ENCODE measurements at places on chromosomes 1 and 21.

- DNase-seq: no peak
These were observed 39.5 kb downstream of the ATF6 start for GRCh38 chr1:161805399-161806197.

DNA sequence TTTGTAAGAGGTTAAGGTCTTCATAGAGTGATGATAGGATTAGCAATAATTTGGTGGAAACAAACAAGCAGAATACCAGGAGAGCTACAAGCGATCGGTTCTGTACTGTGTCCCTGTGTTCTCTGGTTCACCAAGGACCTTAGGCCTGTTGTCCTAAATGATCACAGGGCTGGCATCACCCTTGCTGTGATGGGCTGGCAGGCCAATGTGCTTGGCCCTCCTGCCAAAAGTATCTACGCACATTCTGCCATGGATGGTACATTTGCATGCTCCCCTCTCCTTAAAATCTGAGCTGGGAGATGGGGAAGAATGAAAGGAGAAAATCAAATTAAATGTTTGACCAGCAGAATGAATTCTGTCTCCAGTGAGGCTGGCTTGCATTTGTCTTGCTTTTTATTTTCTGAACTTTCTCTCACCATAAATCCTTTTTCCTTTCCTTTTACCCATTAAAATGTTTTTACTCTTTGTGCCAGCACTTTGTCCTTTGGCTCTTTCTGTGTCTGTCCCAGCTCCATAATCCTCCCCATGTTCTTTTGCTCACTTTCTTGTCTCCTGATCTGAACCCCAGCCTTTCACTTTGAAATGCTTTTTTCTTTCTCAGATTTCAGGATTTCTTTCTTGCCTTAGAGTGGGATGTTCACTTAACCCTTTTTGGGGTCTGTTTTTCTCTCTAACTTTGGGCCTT lies 51.7 kb downstream of the PBX1 start:
- DNase-seq: no peak

- no peak for DNase-seq
These were observed 71.2 kb downstream of the DPYD start for GRCh38 chr1:97849345-97850340.

DNA sequence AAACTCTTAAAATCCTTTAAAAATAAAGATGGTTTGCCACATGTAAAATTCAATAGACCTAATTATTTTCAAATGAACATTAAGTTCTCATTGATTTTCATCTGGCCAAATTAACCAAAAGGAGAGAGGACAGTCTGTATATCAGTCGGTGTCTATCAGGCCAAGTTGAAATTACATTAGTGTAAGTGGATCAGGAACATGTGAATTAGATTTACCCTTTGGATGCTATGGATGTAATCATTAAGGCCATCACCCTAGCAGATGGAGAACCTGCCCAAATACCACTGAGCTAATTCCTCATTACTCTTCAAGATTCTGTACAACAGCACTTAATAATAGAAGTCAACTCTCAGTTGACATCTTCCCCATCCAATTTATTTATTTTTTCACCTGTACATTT lies 29.5 kb upstream of the DPT start:
- DNase-seq: no peak

- no peak for DNase-seq
These were observed 59.5 kb downstream of the ACBD3 start for GRCh38 chr1:226126824-226127569.

- DNase-seq: no peak
These were observed 137.5 kb downstream of the RYR2 start for GRCh38 chr1:237179503-237179902.

DNA sequence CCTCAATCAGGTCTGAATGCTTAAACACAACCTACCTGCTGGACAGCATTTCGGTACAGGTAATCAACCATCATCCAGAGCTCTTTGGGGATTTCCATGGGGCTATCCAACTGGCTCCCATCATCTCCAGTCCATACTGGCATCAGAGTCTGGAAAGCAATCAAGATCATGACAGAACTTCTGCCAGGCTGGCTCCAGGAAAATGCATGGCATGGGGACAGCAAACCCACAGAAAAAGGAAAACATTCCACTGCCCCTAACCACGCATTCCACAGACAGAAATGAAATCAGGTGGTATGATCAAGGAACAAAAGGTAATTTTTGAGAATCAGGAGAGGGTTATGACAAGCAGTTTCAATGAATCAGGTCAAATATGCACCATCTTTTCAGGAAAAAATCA lies 9.1 kb upstream of the MTF1 start:
- DNase-seq: no peak

- DNase-seq: no peak
These were observed 4.3 kb downstream of the OR2C3 start for GRCh38 chr1:247531937-247532336.

DNA sequence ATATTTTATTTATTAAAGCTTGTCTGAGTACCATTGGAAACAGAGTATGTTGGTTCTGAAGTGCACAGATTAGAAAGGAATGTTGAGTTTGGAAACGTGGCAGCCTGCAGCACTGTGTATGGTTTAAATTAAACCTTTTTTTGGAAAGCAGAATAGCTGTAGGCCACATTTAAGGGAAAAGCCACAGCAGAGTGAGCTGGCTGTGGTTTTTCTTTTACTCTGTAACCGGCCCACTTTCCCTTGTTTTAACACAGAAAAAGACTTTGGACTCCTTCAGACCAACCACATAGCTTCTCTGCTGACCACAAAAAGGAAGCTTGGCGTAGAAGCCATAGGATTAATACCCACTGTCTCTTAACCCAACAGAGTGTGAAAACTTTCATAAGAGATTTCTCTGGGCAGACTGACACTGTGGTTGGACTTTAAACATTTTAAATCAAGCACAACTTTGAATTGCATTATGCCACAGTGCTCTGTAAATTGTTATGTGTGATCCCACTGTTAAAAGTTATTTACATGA lies 75.2 kb downstream of the NFIA start:
- DNase-seq: no peak

DNA sequence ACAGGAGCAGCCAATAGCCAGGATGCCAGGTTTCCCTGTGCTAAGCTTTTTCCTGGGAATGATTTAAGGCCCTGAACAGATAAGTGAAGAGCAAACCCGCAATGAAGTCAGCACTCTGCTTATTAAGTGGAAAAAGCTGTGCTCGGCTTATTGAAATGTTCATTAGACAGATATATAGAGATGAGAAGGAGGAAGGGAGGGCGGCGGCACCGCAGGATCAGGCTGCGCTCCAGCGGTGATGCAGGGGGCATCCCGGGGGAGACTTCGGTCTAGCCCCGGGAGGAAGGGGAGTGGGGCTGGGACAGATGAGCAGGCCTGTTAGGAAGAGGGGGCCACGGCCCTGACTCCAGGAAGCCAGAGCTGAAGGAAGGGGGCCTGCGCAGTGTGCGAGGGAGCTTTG lies 115.0 kb downstream of the TMEM53 start:
- DNase-seq: no peak

- DNase-seq: no peak
These were observed 407 bp upstream of the PIGV start for GRCh38 chr1:26787381-26787705.

GRCh38 chr1:199272628-199273086 lies 633.8 kb downstream of the PTPRC start:
- DNase-seq: no peak

- DNase-seq: no peak
These were observed 4.4 kb downstream of the TGFB2 start for GRCh38 chr1:218349348-218350034.

- DNase-seq: peak; percentile 32
These were observed 2.8 kb downstream of the VPS72 start for GRCh38 chr1:151187205-151187604.

GRCh38 chr1:19885821-19886220 lies 3.6 kb downstream of the OTUD3 start:
- DNase-seq: no peak

GRCh38 chr21:41817228-41817627 lies 50.4 kb upstream of the RIPK4 start:
- peak; percentile 22 for DNase-seq

DNA sequence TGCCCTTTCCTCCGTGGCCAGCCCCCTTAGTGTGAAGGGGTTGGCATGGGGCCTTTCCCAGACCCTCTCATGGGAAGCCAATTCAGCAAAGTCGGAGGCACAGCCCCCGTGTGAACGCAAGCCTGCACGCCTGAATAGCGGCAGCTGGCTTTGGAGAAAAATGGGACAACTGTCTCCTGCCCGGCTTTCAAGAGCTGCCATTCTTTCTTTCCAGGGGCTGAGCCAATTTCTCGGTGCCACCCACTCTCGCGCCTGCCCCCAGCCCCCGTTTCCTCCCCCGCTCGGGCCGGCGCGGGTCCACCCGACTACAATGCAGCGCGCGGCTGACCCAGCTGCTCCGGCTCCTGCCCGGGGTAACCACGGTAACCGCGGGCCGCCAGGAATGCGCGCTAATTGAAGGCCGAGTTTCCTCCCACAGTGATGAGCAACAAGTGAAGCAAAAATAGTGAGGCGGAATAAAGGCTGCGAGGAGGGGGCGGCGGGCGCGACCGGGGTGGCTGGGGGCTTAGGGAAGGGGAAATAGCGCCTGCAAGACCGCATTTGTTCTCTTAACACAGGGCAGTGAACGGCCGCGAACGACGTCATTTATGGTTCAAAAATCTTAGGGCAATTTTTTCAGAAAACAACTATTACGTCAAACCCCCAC lies 27.8 kb downstream of the ILDR2 start:
- DNase-seq: no peak

DNA sequence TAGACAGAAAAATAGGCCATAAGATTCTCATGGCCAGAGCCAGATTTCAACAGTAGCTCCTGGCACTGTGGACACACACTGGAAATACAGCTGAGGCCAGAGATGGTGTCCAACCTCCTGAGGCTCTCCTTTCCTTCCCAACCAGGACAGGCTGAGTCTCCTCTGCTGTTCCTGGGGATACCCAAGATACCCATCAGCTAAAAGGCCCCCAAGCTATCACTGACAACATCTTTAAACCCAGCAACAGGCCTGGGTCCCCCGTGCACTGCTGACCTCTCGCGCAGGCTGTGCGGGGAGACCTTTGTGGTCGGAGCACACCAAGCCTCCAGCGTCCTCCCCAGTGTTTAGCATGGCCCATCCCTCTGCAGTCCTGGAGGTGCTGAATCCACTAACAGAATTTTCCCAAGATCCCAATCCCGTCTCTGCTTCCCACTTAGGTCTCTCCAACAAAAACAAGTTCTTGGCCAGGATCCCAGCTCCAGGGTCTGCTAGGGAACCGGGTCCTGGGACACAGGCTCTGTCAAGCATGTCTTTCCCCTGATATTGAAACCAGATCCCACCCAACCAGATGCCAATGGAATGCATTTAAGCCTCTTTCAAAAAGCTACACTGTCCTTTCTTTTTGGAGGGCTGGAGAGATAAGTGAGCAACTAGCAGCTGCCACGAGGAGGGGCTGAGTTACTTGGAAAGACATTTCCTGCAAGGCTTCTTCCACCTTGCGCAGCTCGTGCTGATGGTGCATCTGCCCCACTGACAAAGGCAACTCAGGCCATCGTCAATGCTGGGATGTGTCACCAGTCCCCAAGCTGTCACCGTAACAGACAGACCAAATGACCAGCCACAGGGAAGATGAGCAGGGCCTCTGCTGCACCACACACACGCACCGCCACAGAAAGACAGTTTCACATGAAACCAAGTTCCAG lies 73.2 kb downstream of the BCAR3 start:
- DNase-seq: peak; percentile 6

GRCh38 chr1:34843392-34844251 lies 15.9 kb downstream of the SMIM12 start:
- no peak for DNase-seq

DNA sequence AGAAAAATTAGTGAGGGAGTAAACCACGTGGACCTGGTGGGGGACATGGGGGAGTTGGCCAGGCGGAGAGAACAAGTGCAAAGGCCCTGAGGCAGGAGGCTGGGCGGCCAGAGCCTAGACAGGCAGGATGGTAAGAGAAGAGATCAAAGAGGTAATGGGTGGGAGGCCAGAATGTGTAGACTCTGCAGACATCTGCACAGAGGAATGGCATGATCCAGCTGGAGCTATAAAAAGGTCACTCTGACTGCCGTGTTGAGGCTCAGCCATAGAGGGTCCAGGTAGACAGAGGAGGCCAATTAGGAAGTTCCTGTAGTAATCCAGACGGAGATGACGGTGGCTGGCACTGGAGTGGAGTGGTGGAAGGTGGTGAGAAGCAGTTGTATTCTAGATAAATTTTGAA lies 3.6 kb downstream of the H6PD start:
- no peak for DNase-seq

DNA sequence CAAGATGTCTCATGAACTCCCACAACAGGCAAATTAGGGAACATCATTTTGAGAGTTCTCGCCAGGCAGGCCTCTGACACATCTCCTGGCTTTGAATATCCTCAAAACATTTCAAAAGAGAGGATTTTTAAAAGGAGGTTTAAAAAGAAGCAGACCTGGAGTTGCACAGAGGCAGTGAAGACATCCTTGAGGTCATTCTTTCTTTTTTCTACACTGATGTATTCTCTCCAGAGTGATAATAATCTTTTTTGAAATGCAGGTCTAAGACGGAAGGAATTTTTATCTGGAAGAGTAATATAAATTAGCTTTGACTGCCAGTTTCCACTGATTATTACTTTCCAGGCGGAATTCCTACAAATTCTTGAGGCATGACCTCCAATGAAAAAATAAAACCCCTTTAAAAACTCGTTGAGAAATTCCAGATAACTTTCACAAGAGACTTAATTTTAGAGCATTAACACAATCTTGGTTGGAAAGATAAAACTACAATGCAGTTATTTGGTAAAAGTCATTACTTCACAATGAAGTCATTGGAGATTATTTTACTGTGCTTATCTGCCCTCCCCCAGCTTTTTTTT lies 125.0 kb downstream of the LYPLAL1 start:
- DNase-seq: no peak

GRCh38 chr21:36788120-36788638 lies 89.3 kb downstream of the SIM2 start:
- peak; percentile 46 for DNase-seq

DNA sequence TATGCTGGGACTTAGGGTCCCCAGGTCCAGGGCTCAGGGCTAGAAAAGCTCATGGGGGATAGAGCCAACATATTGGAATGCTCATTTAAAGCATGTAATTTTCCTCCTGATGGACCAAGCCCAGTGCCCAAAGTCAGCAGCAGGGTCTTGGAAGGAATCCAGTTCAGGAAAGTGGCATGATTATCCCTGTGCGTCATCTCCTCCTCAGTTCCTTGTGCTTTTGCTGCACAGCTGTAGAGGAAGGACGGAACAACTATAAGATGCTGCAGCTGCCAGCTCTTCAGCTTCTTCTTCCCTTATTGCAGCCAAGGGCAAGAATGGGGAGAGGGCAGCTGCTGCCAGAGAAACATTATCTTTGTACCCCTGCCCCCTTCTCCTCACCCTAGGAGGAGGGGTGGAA lies 58.4 kb downstream of the OVGP1 start:
- DNase-seq: peak; percentile 55
